ENCODE measurements at places on chromosomes 2 and 18.

DNA sequence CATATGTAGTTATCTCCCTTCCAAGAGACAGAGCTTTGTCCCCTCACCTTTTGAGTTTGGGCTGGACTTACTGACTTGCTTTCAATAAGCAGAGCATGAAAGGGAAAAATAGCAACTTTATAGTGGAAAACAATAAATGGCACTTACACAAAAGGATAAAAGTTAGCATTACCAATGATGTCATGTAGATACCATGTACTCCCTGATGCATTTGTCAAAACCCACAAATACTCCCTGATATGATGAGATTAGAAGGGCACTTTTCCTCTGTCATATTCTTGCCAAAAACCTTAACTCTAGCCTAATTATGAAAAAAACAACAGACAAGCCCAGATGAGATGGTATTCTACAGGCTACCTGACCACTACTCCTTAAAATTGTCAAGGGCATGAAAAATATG lies 16.0 kb downstream of the HIBCH start:
- no peak for DNase-seq

DNA sequence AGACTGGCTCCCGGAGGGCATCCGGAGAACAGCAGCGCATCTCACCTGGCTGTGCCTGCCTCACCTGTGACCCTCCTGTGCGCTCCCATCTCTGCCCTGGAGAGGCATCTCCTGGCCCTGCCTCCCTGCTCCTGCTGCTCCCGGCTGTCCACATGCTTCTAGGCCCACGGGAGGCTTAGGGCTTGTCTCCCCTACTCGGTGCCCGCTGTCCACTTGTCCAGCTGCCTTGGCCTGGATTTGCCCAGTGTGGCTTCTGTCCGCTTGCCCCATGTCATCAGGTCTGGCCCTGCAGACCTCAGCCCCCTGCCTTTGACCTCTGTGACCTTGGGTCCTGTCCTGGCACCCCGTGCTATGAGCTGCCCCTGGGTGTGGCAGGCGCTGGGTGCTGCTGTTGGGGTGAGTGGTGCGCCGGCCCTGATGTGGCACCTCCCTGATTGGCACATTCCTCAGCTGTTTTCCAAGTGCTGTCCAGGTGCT lies 4.5 kb downstream of the BOK start:
- DNase-seq, result no peak

DNA sequence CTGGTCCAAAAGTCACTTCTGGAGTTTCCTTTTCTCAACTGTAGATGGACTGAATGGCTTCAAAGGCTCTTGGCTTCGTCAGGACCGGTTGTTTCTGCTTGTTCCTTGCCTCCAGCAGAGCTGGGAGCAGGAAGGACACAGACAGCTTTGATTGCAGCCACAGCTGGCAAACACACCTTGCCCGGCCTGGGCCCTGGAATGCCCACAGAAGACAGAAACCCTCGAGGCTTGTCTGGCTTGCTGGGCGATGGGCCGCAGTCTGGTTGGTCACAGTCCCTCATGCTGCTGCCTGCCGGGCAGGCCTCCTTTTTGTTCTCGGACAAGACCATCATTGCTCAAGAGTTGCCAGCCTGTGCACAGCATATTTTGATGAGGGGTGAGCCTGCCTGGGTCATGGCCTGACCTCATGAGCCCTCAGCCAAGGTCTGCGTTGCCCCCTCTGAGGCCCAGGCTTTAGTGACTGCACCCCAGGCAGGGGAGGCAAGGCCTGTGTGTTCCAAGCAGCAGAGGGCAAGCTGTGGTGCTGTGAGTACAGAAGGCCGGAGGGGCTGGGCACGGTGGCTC lies 37.8 kb downstream of the ATP6V1C2 start:
- DNase-seq, result no peak

DNA sequence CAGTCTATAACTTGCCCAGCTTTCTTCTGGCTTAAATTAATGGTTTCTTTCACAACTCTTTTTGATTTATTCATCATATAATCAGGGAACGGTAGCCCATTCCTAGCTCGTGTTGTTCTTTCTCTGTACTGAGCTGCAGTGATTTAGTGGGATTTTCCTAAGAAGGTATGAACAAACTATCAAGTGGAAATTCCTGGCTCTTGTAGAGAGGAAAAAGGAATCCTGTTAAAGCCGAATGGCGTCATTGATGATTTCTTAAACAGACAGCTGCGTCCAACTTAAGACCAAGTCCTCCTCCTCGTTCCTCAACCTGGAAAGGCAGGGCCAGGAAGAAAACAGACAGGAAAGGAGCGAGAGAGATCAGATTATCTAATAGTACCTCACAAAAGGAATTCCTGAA lies 69.2 kb upstream of the CABLES1 start:
- no peak for DNase-seq

DNA sequence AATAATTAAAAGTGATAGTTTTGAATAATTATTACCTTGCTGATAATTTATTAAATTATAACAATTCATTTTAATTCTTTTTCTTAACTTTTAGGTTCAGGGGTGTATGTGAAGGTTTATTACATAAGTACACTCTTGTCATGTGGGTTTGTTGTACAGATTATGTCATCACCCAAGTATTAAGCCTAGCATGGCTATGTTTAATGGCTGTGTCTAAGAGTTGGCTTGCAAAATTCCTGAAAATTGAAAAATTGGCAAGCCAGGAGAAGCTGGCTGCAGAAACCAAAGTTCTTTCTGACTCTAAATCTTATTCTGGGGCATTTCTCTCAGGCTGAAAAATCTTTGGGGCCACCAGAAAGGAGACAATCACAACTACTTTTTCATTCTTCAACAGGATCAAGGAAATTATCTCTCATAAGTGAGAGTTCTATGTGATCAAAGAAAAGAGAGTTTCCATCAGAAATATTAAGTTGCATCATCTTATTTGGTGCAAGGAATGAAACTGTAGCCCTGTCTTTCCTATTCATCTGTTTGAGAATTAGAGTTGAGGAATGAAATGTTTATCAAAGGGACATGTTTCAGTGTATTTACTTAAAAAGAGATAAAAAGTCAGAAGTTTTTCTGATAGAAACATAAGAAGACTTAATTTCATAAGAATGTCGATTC lies 412.1 kb upstream of the CDH2 start:
- no peak for DNase-seq

- DNase-seq, result no peak
Measured at GRCh38 chr18:63890950-63891304, 3.4 kb downstream of the SERPINB2 start.

DNA sequence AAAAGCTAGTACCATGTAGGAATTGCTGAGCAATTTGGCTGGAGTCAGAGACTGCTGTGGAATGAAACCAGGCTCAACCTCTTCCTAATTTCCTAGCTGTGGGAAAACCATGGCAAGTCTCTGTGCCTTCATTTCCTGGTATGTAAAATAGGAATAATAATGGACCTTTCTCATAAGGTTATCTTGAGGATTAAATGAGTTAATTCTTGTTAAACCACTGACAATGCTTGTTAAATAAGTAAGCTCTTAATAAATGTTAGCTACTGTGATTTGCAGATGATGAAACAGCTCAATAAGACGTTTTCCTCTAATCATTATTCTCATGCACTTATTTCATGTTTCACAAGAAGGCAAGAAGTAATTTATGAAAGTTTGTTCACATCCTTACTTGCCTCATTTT lies 346.7 kb downstream of the RND3 start:
- no peak for DNase-seq

DNA sequence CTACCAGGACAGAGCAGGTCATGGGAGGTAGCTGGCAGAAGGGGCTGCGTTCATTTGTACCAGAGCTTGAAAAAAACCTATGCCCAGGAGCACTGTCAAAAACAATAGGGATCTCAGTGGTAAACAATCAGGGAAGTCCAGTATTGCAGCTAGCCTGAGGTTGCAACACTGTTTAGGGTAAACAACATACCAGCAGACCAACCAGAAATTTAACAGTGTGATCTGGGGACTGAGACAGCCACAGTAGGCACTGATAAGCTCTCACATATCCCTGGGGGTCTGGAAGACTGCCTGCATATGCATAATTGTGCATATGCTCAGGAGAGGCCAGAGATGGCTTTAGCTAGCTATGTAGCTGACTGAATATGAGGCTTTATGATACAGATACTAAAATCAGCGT lies 12.0 kb upstream of the ZCCHC2 start:
- DNase-seq, result no peak

DNA sequence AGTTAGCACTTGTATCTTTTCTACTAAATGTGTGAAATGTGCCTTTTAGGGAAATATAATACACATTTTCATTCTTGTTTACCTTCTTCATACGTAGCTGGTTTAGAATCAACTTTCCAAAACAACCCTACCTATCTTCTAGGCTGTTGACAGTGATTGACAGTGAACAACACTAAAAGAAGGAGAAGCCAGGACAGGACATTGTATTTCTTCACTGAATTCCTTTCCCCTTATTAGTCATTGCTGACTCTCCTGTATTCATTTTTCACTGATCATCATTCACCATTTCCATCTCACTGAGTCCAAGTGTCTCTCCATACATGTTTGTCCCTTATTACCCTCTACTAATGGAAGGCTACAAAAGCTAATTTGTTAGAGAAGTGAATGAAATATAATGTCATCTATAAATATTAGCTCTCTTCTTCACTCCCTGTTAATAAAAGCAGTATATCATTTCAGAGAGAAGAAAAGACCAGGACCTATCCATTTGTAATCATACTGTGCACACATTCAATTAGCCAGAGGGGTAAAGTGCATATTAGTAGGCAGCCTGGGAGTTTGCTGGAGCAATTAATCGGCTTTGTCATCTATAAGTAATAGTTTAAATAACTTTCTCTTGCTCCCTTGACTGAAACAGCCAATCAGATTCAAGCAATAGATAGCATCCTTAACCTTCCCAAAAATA lies 192.5 kb upstream of the FOSL2 start:
- no peak for DNase-seq

DNA sequence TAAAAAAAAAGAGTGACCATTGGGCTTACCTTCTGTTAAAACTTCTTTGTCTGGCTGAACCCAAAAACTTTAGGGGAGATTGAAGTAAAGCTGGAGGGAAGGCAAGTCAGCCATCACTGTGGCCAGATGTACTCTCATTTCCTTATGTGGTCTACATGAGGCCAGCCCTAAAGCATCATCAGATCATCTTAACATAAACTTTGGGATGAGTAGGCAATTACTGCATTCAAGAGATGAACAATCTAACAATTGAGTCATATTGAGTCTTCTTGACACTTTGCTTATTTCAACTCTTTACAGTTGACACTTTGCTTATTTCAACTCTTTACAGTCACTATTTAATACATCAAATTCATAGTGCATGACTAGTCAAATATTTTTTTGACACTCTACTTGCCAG lies 155.6 kb downstream of the QPCT start:
- DNase-seq, result no peak

DNA sequence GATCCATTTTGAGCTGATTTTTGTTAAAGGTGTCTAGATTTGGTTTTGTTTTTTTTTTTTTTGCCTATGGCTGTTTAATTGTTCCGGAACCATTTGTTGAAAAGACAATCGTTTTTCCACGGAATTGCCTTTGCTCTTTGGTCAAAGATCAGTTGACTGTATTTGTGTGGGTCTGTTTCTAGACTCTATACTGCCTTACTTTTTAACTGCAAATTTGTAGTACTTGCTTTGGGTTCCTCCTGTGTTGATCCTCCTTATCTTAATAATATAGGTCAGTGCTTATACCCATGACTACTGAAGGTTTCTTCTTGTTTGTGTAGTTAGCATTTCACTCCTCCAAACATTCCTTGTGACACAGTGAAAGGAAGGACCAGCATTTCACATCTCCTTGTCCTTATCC lies 30.4 kb downstream of the CERS6 start:
- DNase-seq, result no peak

DNA sequence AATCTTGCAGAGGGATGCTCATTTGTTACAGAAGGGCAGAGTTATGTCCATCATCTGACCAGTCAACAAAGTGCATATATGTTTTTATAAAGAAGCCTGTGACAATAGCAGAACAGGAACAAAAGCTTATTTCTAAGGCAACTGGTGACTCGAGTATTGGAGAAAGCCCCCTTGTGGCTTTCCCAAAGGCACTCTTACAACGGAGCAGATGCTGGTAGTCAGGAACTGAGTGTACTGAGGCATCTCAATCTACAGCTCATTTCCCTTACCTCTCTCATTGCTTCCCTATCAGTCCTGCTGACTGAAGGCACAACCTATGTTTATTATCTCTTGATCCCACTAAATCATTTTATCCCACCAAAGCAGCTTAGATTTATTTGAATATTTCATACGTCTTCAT lies 557.1 kb upstream of the CHAC2 start:
- no peak for DNase-seq

DNA sequence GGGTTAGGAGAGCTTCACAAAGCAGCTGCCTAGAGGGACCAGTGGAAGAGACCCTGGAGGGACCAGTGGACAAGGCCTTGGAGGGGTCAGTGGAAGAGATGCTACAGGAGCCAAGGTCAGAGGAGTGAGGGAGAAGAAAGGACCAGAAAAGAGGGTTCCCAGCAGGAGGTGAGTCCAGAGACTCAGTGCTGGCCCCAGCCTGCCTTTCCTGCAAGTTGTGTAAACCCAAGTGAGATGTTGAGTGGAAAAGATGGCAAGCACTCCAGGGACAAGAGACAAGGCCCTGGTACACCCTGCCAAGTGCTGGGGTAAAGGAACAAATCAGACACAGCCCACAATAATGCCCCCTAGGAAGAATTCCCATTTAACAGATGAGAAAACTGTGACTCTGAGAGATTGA lies 94.4 kb downstream of the TTC32 start:
- no peak for DNase-seq

DNA sequence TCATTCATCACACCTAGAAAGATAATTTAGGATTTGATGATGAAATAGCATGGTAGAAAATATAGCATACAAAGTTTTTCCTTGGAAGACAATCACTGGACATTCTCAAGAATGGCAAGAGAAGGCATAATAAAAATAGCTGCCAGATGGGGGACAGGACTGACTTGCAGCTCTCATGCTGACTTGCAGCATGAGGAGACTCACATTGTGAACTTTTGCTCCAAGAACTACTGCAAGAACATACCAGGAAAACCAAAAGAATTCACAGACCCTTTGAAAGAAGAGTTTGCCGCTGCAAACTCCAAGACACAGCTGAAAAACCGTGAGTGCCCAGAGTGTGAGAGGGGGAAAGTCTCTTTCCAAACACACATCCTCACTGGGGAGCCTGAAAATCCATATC lies 47.0 kb downstream of the CRYGD start:
- DNase-seq, result no peak

DNA sequence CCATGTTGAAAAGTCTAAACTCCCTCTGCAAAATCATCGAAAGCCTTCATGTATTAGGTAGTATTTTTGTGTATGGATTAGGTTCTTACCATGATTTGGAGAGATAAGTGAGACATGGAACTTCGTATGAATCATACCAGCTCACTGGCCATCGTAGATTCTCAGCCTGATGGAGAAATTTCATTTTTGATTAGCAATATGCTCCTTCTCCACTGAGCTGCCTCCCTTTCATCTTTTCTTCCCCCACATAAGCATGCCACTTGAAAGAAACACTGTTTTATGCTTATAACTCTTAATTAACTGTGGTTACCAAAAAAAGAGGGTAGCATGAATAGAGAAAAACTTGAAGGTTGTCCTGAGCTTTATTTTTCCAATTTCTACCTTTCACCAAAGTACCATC lies 111.9 kb downstream of the NCK2 start:
- no peak for DNase-seq

- no peak for DNase-seq
Measured at GRCh38 chr2:186425576-186425975, 60.5 kb upstream of the ZC3H15 start.
